ENCODE measurements at places on chromosomes 11 and 22.
A peak's percentile ranks its signal among the peaks of the same experiment; 100 is the strongest.

- no peak for DNase-seq
Measured at GRCh38 chr11:2567026-2567671, 122.3 kb downstream of the KCNQ1 start.

- no peak for DNase-seq
Measured at GRCh38 chr11:11588891-11589290, 32.9 kb downstream of the GALNT18 start.

DNA sequence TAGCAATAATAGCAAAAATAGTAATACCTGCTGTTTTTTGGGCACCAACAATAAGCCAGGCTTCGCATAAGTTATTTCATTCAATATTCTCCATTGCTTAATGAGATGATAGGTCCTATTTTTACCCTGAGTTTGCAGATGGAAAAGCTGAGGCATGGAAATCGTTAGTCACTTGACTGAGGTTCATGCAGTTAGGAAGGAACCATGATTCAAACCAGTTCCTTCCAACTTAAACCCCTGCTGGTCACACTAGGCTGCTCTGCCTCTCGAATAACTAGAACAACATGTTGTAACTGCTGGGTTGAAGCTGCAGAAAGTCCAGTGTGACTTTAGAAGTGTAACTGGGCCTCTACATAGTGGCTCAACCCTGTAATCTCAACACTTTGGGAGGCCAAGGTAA lies 69.3 kb downstream of the SEZ6L start:
- DNase-seq = no peak

DNA sequence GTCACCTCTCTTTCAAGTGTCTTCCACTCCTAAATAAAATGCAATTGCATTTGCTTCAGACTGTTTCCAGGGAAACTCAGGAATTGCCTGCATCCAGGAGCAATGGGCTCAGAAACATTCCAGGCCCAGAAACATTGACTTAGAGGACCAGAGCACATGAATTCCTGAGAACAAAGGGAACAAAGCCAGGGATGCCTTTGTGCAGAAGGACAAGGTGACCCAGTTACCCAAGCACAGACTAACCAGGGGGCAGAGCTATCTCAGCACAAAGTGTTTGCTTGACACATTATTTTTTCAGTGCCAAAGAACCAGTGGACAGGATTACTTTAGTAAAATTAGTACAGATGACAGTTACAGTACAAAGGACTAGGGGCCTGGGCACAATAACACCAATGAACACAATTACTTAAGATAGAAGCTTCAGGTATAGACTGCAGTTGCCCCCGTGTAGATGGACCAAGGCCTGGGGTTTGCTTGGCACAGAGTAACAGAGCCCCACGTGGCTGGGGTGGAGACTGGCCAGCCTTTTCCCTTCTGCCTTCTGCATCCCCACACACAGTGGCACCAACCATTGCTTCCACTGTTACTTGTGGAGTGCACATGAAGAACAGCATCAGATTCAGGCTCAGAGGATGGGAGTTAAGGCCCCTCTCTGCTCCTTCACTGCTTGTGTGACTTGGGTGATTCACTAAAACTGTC lies 500.8 kb downstream of the INSC start:
- DNase-seq = no peak

DNA sequence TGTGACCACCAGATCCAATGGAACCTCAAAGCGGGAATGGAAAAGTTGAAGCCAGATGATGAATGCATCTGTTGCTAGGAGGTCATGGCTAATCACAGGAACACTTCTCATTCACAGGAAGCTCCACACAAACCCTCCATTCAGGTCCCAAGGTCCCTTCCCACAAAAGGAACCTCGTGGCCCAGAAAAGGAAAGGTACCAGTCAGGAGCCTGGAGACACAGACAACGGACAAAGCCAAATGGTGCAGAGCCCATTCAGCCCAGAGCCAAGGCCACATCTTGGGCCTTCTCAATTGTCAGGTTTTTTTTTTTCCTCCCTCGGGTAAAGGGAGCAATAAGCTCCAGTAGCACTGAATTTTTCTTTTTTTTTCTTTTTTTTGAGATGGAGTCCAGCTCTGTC lies 87.0 kb downstream of the FAM168A start:
- no peak for DNase-seq

GRCh38 chr11:125268611-125269010 lies 104.1 kb downstream of the PKNOX2 start:
- no peak for DNase-seq

GRCh38 chr11:62512961-62513360 lies 33.6 kb downstream of the AHNAK start:
- DNase-seq = no peak

- DNase-seq = no peak
Measured at GRCh38 chr11:99555486-99555885, 534.7 kb downstream of the CNTN5 start.

DNA sequence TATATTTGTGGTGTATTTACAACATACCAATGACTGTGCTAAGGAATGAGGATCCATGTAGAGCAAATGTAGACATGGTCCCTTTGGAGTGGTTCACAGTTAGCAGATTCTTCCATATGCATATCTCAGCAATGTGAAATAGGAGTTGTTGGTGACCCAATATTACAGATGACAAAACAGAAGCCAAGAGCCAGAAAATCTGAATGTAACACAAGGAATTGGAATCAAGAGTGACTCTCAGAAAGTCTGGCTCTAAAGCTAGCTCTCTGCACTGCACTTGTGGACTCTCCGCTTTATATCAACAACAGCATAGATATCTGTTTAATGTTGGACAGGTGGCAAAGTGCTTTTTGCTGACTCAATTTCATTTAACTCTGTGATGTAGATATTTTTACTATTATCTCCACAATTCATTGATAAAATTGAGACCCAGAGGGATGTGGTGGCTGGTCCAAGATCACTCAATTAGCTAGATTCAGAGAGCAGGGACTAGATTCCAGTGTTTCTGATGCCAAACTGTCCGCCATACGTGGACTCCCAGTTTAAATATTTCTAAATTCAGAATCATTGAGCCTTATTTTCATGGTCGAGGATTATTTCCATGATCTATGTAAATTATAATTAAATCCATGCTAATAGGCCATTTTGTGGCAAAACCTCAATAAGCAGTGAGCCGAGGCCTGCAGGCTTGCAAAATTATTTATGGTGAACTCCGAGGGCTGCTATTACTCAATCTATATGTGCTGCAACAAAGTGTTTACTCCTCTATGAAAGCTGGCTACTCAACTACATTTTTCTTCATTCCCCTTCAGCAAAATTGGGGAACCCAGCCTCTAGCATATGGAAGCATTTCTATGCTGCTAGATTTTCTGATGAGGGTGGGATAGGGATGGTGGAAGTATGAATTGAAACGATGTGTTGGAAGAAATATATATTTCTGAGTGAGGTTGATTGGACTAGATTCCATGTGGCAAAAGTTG lies 21.1 kb upstream of the TENM4 start:
- no peak for DNase-seq

DNA sequence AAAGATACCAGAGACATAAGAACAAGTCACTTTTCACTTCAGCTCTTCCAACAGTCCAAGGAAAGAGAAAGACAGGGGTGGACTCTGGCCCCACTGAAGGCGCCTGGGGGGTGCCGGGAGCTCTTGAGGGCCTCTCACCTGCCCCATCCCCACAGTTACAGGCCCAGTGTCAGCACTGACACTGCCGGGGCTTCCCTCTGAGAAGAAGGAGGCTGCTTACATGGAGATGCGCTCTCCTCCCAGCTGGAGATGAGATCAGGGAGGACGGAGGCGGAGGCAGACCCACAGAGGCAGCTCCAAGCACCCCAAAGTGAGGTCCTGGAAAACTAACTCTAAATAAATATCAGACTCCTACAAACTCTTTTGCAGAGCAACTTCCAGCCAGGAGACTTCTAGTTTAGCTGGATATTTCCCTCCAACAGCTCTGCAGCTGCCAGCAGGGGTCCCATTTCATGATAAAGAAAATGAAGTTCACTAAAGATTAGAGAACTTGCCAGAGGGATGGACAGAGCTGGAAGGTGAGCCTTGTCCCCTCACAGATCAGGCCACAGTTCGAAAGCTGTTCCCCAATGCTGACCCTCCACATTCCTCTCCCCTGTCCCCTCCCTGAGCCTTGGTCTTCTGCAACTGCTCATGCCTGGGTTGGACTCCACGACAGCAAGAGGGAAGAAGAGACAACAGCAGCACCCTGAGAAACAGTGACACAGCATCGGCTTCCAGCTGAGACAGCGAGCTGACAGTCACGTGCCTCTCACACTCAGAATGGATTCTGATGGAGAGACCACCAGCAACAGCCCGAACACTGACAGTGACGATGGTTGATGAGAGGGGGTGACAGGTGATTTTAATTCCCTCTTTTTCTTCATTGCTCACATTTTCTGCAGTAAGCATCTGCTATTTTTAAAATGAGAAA lies 5.8 kb downstream of the CARS1 start:
- DNase-seq = peak; percentile 17

- DNase-seq = peak; percentile 64
Measured at GRCh38 chr22:35921777-35922176, 106.8 kb downstream of the RBFOX2 start.

GRCh38 chr11:70669281-70669680 lies 271.0 kb downstream of the CTTN start:
- no peak for DNase-seq

GRCh38 chr22:44143579-44143978 lies 37.1 kb upstream of the PARVG start:
- no peak for DNase-seq

DNA sequence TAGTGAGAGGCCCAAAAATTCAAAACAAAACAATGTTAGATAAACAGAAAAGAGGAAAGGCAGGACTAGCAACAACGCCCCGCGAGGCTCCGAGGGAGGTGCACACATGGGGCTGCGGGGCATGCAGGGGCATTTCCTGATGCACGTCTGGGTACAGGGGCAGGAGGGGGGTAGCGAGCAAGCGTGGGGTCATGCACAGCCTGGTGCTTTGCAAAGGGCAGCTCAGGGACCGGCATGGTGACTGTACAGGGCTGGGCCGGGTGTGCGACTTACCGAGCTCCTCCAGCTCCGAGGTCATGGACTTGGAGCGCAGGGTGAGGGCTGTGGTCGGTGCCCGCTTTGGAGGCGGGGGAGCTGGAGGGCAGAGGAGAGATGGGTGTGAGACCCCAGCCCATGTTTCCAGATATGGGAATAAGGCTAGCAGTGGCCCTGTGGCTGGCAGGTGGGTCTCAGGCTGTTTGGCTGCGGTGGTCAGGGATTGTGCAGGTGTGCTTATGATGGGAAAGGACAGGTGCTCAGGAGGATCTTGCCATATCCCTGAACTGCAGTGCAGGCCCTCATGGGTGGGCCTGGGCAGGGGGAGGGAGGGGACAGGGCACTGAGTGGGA lies 103.7 kb downstream of the CTTN start:
- no peak for DNase-seq

GRCh38 chr11:119566319-119566718 lies 143.3 kb upstream of the THY1 start:
- no peak for DNase-seq

DNA sequence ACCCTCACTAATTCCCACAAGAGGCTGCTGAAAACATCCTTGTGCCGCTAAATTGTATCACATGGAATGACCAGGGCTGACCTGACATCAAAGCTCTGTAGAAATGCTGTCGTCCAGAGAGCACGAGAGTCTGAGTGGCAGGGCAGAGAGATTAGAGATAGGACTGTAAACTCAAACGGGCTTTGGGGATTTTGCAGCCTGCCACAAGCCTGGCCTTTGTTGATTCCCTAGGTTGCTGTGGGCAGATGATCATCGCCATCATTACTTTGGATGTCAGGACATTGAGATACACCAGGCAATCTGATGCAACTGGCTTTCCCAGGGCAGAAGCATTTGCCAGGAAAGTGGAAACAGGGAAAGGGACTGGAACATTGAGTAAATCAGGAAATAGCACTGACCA lies 131.6 kb downstream of the ETS1 start:
- DNase-seq = no peak

GRCh38 chr11:119361056-119361787 lies 14.7 kb upstream of the MFRP start:
- peak; percentile 69 for DNase-seq

DNA sequence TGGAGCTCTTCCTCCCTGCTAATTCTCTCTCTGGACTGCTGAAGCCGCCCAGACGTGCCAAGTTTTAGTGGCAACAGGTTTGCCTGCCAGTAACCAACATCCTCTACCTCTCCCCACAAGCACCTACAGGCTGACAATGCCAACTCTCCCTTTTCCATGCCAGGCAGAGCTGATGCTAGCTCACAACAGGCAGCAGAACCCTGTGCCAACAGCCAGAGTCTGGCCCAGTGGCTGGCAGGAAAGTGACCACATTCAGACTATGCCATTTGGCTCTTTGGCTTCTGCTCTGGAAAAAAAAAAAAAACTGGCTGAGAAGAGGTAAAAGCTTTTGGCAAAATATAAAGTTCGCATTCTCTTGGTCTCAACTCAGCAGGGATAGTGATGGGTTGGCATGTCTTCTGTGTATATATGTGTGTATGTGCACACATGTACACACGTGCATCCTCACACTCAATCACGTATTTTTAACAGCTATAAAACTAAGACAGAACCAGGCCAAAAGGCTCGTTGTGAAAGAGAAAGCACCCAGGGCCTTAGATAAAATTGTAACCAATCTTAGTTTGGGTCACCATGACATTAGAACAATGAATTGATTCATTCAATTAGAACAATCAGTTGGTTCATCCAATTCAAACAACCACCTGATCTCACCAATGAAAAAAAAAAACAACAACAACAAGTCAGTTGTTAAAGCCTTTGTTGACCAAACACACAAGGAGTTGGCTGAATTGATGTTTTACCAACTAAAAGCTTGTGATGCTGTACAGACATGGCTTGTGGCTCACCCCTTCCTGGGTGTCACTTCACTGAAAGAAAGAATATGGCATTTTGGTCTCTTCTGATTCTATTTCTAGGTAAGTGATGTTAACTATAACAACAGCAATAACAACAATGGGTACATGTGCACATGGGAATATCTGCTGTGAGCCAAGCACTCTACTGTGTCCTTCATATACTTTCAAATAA lies 48.6 kb downstream of the TRIM29 start:
- DNase-seq = no peak

DNA sequence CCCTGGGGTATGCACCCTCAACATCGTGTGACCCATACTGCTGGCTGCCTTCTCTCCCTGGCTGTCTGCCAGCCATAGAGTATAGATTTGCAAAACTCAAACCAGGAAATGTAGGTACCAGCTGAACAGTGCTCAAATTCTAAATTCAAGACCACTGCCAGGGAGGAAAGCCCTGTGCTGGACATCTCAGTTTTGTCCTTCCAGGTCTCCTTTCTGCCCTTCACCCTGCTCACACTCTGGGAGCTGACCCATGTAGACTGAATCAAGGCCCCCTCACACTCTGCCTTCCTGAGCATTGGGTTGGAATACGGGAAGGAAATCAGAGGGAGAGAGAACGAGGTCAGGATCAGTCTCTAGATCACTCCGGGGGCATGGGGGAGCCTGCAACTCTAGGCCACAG lies 12.4 kb upstream of the DRD2 start:
- no peak for DNase-seq

- no peak for DNase-seq
Measured at GRCh38 chr22:39360242-39360641, 10.5 kb downstream of the SYNGR1 start.

GRCh38 chr11:4466131-4466870 lies 16.1 kb upstream of the OR52K1 start:
- DNase-seq = no peak

GRCh38 chr11:79404325-79404724 lies 36.5 kb downstream of the TENM4 start:
- DNase-seq = no peak

- DNase-seq = no peak
Measured at GRCh38 chr11:72263361-72263760, 19.4 kb upstream of the PHOX2A start.

GRCh38 chr11:123298488-123299447 lies 103.7 kb upstream of the CLMP start:
- DNase-seq = no peak
